Stomach (tissue), 19 donors: ENCODE measurements at places on chromosomes 16 and 17. TPM values are rescaled to one million over a fixed set of nuclear protein-coding genes. Genes with fewer than 3 reads are reported as not detected.

Gene KRTAP4-5
- not detected for total RNA-seq

Gene SRP68
- total RNA-seq, result 47.9 TPM

Gene SDR42E2
- total RNA-seq, result not detected

- H3K36me3 ChIP-seq, result no peaks in the 10 kb centered on the region
- H3K4me1 ChIP-seq, result no peaks in the 10 kb centered on the region
- H3K4me3 ChIP-seq, result no peak overlapping the region
- H3K27ac ChIP-seq, result no peak overlapping the region
- peaks cover 68% of the 10 kb centered on the region for H3K27me3 ChIP-seq
Measured at GRCh38 chr16:87037012-87037411, 280.2 kb downstream of the C16orf95 start.

DNA sequence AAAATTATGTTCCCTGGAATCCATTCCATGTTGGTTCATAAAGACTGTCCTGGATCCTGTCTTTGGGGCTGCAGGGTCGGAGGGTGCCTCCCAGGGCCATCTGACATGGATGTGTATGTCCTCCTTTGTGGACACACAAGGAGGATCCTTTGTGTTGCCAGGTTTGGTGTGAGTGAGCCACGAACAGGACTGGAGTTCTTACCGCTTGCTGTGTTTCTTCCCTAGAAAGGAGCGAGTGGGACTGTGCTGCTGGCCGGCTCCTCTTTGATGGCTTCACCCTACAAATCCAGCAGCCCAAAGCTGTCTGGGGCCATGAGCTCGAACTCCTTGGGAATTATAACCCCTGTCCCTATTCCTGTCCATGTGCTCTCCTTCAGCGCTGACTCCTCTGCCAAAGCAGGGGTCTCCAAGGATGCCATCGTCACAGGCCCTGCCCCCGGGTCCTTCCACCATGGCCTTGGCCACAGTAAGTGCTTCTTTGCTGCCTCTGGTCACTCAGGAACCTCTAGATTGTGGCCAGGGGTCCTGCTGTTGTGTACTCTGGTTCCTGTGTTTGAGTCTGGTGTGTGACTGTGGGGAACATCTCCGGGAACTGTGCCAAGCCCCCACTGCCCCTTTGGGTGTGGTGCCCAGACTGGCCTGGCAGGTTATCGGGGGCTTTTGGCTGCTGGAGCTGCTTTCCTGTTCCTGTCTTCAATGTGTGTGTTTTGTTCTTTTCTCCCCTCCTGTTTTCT, 29.5 kb downstream of the UBN1 start:
- no peaks in the 10 kb centered on the region for H3K27me3 ChIP-seq
- no peak for DNase-seq
- H3K4me3 ChIP-seq, result no peak overlapping the region
- H3K36me3 ChIP-seq, result peaks cover 93% of the 10 kb centered on the region
- H3K4me1 ChIP-seq, result peaks cover 3% of the 10 kb centered on the region

DNA sequence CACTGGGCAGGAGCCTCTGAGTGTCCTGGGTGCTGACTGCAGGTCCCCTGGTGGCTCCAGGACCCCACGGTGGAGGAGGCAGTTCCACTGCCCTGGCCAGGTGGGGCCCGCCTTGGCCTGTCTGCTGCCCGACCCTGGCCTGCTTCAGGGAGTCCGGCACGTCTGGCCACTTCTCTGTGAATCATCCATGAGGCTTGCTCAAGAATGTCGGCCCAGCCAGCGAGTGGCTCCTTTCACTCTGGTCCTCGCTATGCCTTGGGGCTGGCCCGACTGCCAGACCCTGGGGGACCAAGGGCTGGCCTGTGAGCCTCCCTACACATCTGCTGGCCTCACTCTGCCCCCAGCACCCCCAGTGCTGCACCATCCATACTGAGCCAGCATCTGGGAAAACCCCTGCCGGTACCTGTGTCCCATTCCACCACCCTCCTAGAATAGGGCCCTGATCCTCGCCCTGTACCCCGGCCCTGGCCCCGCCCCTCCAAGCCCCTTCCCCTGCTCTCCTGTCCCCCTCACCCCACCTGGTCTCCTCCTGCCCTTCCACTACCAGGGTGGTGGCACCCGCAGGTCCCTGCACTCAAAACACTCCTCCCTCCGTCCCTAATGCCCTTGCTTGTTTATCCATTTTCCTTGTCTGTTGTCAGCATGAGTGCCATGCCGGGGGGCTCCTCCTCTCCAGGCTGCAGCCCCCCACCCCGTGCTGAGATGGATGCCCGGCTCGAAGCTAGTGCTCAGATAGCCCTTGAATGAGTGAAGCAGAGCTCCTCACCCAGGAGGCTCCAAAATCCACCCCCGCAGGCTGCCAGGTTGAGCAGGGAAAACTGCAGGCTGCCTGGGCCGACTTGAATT, 35.5 kb downstream of the ADCY7 start:
- peaks cover 81% of the 10 kb centered on the region for H3K36me3 ChIP-seq
- H3K4me1 ChIP-seq, result peaks cover 14% of the 10 kb centered on the region
- no peak for DNase-seq

GRCh38 chr16:11624636-11625607, 38.2 kb upstream of the LITAF start:
- DNase-seq, result no peak
- no peak overlapping the region for H3K4me3 ChIP-seq
- H3K27ac ChIP-seq, result peak overlapping the region; percentile 70
- H3K27me3 ChIP-seq, result no peaks in the 10 kb centered on the region

- H3K36me3 ChIP-seq, result peaks cover 16% of the 10 kb centered on the region
- peak overlapping the region; percentile 98 for H3K27ac ChIP-seq
- peak; percentile 51 for DNase-seq
- peak overlapping the region; percentile 100 for H3K4me3 ChIP-seq
Measured at GRCh38 chr17:82272495-82273326, 789 bp downstream of the CSNK1D start.

DNA sequence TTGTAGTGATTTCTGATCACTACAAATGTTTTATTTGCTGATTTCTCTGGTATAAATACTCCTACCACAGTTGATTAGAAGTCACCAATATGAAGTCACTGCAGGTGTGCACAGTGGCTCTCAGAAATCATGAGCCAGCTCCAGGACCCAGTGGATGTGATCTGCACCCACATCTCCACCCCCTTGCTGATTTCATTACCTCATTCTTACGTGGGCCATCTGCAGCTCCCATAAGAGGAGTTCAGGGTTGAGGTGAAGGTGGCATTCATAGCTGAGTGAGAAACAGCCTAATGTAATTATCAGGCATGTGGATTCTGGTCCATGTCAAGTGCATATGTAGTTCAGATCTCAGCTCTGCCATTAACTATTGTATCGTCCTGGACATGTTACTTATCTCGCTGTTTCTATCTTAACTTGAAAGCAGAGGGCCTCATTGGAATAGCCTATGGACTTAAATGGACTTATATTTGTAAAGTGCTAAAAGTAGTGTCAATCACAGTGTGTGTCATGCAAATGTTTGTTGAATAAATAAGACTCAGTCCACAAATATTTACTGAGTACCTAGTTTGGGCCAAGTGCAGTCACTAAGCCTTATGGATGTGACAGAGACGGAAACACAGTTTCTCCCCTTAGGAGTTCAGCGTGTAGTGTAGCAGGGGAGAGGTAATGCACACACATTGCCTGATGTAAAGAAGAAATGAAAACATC, 40.7 kb upstream of the ZKSCAN2 start:
- no peak overlapping the region for H3K27ac ChIP-seq
- no peaks in the 10 kb centered on the region for H3K27me3 ChIP-seq
- H3K36me3 ChIP-seq, result no peaks in the 10 kb centered on the region
- H3K4me1 ChIP-seq, result no peaks in the 10 kb centered on the region

DNA sequence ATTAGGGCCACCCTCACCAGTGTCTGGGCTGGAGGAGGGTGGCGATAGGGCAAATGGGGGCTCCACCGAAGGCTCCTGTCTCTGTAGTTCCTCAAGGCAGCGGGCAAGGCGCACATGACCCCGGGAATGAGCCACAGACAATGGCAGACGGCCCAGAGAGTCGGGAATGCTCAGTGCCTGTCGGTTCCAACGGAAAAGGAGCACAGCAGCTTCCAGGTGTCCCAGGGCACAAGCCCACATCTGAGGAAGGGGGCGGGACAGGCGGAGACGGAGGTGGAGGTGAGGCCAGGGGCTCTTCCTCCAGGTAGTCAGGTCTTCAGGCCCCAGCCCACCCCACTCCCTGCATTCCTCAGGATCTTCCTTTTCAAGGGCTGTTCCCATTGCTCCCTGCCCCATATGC, 5.1 kb upstream of the SPAG7 start:
- H3K36me3 ChIP-seq, result peaks cover 89% of the 10 kb centered on the region
- peaks cover 20% of the 10 kb centered on the region for H3K4me1 ChIP-seq
- H3K27me3 ChIP-seq, result no peaks in the 10 kb centered on the region
- no peak for DNase-seq

DNA sequence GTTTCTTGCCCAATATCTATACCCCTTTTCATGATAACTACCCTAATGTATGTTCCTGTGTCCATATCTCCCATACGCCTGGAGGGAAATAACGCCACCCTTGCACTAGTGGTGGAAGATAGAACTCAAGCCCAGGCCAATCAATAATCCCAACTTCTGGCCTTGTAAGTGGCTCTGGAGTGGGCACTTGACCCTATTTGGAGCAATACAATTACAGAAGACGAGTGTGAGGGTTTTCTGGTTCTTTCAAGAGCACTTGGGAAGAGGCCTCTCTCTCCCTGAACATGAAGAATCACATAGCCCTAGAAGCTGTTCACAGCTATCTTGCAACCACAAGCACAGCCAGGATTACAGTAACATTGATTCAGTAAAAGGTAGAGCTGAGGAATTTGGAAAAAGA, 217.9 kb downstream of the RAB11FIP4 start:
- no peaks in the 10 kb centered on the region for H3K4me1 ChIP-seq
- H3K27me3 ChIP-seq, result no peaks in the 10 kb centered on the region
- no peaks in the 10 kb centered on the region for H3K36me3 ChIP-seq

GRCh38 chr16:80084614-80085013, 456.2 kb upstream of the DYNLRB2 start:
- peak; percentile 51 for DNase-seq
- H3K36me3 ChIP-seq, result no peaks in the 10 kb centered on the region
- peaks cover 5% of the 10 kb centered on the region for H3K4me1 ChIP-seq
- no peak overlapping the region for H3K4me3 ChIP-seq
- no peaks in the 10 kb centered on the region for H3K27me3 ChIP-seq
- no peak overlapping the region for H3K27ac ChIP-seq

DNA sequence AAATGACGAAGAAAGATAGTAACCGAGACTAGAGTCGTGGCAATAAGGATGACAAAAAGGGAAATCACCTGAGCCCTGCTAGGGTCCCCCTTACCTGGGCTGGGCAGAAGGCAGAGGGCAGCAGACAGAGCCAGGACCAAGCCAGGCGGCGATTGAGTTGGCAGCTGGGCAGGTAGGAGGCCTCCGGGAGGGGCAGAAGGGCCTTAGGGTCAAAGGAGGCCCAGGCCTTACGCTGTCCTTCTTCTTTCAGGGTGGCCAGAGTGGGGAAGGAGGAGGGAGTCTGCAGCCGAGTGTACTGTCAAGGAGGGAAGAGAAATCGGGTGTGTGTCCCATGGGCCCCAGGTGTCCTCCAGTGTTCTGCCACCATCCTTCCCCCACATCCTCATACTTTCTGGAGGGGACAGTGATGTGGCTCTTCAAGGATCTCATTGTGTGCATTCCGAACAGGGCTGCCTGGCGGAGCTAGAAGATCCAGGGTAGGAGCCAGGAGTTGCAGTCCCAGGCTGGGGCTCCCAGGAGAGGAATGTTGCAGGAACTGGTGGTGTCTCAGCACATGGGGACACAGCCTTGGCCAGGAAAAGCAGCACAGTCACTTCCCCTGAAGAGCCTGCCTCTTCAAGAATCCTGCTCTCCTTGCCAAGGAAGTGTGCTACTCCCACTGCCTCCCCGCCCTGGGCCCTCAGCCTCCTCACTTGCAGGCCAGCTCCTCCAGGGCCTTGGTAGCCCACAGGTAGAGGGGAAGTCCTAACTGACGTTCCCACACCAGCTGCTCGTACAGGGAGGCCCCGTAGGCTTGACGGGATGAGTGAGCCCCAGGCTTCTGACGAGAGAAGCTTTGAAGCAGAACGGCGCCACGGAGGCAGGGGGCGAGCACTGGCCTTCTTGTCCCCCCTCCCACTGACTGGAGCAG, 13.2 kb downstream of the CTC1 start:
- H3K27ac ChIP-seq, result no peak overlapping the region
- no peak overlapping the region for H3K4me3 ChIP-seq
- H3K4me1 ChIP-seq, result no peaks in the 10 kb centered on the region
- no peak for DNase-seq
- peaks cover 80% of the 10 kb centered on the region for H3K36me3 ChIP-seq

- H3K27ac ChIP-seq, result no peak overlapping the region
- peaks cover 76% of the 10 kb centered on the region for H3K36me3 ChIP-seq
- H3K4me3 ChIP-seq, result no peak overlapping the region
Measured at GRCh38 chr17:76473541-76473985, 6.2 kb downstream of the AANAT start.

- no peaks in the 10 kb centered on the region for H3K27me3 ChIP-seq
- DNase-seq, result no peak
- H3K36me3 ChIP-seq, result peaks cover 18% of the 10 kb centered on the region
Measured at GRCh38 chr16:87323727-87324410, 6.7 kb upstream of the C16orf95 start.

- H3K4me1 ChIP-seq, result no peaks in the 10 kb centered on the region
Measured at GRCh38 chr17:52986056-52986662, 827.6 kb upstream of the CA10 start.

DNA sequence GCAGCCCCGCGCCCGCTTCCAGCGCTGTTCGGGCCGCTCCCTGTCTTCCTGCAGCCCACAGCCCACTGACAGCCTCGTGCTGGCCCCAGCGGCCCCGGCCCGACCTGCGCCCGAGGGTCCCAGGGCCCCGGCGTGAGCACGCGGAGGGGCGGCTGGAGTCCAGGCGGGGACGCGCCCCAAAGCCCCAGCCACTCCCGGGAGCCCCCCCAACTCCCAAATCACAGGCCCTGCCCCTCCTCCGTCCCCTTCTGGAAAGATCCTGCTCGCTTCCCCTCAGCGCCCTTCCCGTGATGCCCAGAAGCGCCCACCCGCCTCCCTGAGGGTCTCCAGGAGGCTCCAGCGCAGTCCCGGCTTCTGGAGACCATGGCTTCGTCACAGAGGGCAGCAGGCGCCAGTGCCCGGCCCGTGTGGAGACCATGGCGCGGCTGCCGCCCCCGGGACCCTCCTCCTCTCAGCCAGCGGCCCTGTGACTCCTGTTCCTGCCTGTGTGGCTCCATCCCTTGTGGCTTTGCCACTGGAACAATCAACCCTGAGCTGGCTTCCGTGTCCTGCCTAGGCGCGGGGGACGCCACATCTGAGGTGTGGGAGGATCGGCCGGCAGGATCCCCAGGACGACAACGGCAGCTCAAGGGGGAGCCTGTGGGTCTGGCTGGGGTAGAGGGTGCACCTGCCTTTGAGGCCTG, 3.9 kb downstream of the UTS2R start:
- DNase-seq, result no peak
- peaks cover 75% of the 10 kb centered on the region for H3K27me3 ChIP-seq
- H3K27ac ChIP-seq, result no peak overlapping the region
- peaks cover 17% of the 10 kb centered on the region for H3K4me1 ChIP-seq
- H3K36me3 ChIP-seq, result no peaks in the 10 kb centered on the region
